ENCODE measurements at places on chromosomes 2 and 18.

DNA sequence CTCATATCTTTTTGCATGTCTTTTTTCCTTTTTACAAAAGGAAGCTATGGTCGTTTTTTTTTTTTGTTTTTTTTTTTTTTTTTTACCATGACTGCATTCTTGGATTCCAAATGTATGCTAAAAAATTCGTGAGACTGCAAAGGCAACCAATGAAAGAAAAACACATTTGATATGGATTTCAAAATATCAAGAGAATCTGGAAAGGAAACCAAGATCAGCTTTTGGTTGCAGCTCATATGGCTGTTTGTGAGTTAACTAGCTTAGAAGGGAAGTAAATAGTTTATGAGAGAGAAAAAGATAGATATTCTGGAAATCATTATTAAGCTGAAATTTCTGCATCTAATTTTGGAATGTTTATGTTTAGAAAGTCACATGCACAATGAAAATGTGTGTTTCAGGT is 110.3 kb downstream of the PRPF40A start:
- peak; percentile 41 for DNase-seq

DNA sequence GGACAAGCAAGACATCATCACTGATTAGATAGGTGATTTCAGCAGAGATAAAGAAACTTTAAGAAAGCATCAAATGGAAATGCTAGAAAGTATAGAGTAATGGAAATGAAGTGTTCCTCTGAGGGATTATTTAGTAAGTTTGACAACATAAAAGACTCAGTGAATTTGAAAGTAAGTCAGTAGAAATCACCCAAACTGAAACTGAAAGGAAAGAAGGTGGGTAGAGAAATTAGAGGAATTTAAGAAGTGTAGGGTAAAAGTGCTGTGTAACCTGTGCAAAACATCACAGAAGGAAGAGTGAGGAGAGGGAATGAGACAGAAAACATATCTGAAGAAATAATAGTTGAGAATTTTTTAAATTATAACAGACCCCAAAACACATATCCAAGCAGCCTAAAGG is 343.1 kb downstream of the CBLN2 start:
- no peak for DNase-seq

DNA sequence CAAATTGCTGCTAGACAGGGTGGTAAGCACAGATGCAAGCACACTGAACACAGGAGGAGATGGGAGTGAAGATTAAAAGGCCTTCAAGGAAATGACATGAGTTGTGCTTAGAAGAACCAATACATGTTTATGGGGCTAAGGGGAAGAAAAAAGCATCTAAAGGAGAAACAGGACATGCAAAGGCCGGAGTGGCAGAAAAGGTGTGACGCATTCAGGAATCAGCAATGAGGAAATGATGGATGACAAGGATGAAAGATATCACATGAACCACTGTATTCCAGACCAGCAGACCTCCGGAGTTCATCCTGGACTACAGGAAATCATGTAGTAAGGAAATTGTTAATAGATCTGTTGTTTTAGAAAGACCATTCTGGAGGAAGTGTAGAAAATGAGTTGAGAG is 42.8 kb downstream of the PPP4R1 start:
- no peak for DNase-seq

DNA sequence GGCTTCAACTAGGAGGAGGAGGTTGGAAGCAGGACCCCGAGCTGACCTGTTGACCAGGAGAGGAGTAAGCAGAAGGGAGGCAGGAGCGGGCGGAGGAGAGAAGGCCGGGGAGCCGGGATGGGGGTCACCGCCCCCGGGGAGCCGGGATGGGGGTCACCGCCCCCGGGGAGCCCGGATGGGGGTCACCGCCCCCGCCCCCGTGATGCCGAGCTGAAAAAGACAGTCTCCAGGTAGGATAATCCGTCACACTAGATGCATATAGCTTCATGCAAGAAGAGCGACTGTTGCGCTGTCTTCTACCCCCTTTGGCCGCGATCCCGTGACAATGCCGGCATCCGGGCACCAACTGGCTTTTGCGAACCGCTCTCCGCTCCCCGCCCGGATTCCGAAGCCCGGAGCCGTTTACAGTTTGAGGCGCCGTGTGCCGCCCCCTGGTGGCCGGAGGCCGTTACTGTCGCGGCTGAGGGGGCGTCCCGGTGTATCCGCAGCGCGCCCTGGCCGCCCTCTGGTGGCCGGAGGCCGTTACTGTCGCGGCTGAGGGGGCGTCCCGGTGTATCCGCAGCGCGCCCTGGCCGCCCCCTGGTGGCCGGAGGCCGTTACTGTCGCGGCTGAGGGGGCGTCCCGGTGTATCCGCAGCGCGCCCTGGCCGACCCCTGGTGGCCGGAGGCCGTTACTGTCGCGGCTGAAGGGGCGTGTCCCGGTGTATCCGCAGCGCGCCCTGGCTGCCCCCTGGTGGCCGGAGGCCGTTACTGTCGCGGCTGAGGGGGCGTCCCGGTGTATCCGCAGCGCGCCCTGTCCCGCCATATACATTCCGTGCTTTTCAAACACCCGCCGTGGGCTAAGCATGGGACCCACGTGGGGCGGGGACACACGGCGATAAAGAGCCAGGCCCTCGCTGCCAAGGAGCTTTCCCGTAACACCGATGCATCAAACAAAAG is 89.6 kb downstream of the ACTR3 start:
- DNase-seq: no peak

DNA sequence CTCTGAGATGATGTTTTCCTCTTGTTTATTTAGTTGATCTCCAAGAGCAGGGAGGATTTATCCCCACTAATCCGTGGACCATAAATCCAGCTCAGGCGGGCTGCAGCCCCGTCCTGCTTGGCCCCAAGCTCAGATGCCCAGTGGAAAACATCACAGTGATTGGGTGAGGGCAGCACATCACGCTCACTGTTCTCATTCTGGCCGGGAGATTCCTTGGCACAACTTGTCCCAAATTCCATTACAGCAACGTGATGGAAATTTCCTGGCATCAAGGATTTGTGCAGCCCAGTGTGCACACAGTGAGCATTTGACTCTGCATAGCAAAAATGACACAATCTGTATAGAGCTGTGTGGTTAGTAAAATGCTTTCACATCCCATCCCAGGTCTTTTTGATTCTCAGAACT is 96.8 kb downstream of the VAPA start:
- peak; percentile 93 for DNase-seq

DNA sequence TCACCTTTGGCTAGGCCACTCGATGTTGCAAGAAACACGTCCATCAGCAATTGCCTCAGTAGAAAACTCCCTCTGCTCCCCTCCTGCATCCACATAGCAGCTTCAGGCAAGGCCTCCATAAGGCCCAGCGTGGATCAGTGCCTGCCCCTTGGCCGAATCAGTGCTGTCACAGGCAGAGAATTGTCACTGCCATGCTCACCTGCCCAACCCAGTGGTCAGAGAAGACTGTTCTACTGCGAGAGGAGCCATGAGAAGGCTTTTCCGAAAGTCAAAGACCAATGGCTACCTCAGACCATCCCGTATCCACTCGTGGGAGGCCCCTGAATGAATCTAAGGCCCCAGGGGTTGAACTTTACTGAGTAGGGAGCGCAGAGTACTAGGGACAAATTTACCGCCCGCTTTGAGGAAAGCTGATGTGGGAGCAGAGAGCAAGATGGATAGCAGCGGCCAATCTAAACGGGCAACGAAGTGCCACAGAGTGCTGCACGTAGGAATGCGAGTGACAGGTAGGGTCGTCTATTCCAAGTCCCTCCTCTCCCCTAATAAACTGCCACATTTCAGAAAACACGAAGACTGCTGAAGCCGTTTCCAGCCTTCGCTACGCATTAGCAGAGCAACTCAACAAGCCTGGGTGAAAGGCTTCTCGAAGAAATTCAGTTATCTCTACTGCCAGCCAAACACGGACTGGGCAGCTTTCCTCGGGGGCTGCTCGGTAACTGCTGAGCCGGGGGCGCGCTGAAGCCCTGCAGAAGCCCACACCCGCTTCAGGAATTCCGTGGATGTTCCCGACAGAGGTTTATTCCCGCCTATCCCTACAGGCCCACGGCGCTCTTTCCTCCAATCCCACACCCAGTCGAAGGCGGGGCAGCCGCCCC is 968 bp upstream of the RALBP1 start:
- DNase-seq: peak; percentile 86

DNA sequence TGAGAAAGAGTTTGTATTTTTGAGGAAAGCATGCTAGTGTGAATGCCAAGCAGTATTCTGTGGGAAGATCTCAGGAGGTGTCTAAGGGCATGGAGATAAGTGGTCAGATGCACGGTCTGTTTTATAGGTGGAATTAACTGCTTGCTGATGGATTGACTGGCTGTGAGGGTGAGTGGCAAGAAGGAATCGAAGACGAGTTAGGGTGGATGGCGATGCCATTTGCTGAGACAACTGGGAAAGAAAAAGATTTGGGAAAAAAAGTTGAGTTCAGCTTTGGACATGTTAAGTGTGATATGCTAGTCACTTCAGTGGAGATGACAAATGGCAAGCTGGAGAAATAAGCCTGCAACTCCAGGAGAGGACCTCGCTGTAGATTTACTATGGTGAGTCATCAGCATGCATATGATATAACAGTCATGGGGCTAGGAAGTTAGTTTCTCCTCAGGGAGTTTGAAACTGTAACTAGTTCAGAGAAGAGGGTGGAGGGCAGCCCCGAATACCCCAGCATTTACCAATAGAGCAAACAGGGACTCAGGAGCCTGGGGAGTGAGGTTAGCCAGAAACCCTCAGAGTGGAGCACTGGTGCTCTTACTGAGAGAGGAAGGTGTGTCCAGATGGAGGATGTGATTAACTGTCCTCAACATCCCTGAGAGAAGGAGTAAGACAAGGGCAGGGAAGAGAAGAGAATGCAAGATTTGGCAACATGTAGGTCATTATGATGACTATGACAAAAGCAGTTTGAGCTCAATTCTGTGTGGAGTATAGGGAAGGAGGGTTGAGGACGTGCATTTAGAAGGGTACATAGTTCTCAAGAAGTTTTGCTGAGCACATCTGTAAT is 2.0 kb upstream of the HK2 start:
- peak; percentile 82 for DNase-seq

DNA sequence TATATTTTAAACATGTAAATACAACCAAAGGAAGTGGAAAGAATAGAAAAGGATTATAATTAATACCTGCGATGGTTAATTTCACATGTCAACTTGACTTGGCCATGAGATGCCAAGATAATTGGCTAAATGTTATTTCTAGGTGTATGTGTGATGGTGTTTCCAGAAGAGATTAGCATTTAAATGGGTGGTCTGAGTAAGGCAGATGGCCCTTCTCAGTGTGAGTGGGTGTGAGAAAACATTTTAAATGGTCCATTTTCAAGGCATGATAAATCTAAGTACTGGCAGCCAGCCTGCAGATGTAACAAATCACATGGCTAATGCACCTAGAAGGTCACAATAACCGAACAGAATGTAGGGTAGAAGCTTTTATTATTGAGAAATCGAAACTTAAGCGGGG is 99.6 kb upstream of the CDH7 start:
- no peak for DNase-seq

DNA sequence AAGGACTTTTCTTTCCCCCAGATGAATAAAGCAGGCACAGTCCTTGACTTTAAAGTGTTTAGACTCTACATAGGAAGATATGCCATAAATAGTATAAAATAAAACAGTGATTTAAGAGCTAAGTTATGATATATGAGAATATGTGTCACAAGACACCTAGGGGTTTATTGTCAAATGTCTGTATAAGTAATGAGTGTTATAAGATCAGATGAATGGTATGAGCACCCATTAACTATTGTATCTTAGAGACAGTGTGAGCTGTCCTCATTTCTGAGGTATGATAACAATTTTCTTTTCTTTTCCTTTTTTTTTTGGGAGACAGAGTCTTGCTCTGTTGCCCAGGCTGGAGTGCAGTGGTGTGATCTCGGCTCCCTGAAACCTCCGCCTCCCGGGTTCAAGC is 365.3 kb downstream of the RND3 start:
- peak; percentile 57 for DNase-seq

DNA sequence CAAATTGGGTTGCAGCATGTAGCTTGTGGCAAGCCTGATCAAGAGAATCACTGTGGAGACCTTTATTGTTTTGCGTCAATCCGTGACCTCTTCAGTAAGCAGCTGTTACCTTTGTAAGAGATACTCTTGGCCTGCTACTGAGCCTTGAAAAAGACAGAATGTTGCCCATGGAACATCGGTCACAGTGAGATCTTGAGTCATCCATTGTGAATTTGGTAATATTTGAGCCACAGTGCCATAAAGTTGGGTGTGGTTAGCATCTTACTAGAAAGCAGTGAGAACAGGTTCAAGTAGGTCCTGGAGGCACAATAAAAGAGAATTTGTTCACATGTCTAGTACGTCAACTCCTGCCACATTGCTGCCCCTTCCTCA is 12.7 kb upstream of the EFR3B start:
- no peak for DNase-seq

DNA sequence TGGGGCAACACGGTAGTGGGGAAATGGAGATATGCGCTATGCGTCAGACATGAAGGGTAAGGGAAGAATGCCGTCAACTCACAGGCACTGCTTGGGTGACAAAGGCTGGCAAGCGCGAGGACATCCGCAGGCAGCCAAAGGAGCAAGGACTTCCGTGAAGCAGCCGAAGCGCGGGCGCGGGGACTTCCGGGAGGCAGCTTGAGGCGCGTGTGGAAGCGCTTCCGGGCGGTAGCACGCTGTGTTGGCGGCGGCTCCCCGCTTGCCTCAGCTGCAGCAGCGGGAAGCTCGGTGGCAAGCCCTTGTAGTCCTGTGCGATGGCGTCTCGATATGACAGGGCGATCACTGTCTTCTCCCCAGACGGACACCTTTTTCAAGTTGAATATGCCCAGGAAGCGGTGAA is at the start of gene PSMA8:
TSS of gene PSMA8 (plus strand) at position 218 of the 400 bp plus-strand sequence. CDS start at position 315, 97 bp downstream.
- peak; percentile 3 for DNase-seq

DNA sequence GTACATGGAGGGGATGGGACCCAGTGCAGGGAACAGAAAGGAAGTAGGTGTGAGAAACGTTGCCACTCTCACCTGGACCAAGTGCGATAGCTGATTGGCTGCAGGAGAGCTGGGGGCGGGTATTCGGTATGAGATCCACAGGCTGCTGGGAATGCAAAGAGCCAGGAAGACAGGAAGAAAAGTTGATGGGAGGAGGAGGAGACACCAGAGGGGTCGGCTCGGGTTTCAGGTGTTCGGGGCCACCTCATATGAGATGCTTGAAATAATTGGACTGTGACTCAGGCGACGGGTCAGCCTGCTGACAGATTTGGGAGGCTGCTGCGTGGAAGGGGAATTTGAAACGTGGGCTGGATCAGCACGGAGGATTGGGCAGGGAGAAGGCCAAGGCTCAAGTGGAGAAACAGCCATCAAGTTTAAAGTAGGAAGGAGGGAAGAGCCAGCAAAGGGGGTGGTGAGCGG is 65.1 kb downstream of the MRPS9 start:
- DNase-seq: peak; percentile 72

GRCh38 chr2:181393472-181393871 is 63.7 kb upstream of the ITGA4 start:
- DNase-seq: peak; percentile 67

- no peak for DNase-seq
Observed at GRCh38 chr2:233477548-233478433, 88.8 kb downstream of the USP40 start.

GRCh38 chr2:33502025-33502424 is 25.6 kb downstream of the RASGRP3 start:
- no peak for DNase-seq

- DNase-seq: no peak
Observed at GRCh38 chr18:49613641-49614151, 51.8 kb downstream of the LIPG start.

GRCh38 chr2:88765154-88765888 is 73.8 kb downstream of the RPIA start:
- peak; percentile 29 for DNase-seq
